RKO (cell line): ENCODE measurements at places on chromosomes 5 and 9.
A peak's percentile ranks its signal among the peaks of the same experiment; 100 is the strongest.

DNA sequence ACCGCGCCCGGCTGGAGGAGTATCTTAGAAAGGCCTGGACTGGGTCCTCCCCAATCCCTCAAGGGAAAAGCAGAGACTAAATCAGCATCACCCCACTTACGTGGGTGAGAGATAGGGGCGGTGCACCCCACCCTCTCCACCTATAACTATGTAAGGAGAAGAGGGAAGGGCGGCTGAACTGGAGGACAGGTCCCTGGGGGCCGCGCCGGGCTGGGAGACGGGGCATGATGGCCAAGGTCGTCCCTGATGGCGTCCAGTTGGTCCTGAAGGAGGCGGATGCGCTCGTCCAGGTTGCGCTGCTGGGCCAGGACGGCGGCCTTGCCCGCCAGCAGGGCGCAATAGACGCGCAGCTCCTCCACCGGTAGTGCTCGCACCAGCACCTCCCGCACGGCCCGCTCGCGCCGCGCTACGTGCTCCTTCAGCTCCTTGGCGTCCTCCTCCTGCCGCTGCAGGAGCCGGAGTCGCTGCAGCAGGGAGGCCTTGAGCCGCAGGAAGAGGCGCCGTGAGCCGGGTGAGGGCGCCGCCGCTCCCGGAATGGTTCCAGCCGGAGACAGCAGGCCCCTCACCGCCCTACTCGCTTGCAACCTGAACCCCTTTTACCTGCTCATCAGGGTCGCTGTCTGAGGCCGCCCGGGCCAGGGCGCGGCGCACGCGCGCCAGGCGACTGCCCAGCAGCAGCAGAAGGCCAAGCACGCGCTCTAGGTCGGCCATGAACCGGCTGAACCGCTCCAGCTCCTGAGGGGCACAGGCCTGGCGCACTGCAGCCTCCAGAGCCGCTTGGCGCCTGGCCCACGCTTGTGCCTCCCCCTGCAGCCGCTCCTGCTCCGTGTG lies 7.6 kb downstream of the SHROOM1 start:
- no peak for DNase-seq

- DNase-seq: no peak
These were observed 357.2 kb downstream of the ARRDC3 start for GRCh38 chr5:91025956-91026355.

DNA sequence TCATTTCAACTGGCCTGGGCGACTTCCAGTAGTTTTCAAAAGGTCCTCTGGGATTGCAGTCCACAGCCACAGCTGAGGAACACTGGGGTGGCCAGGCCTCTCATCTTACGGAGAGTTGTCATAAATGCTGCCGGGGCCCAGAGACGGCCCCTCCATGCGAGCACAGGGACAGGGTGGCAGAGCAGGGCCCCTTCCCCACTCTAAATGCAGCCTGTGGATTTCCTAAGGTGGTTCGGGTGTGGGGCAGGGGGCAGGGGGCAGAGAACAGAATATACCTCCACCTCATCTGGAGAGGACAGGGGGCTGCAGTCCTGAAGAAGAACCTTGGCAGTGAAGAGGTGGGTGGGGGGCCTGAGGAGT lies 113.6 kb upstream of the TBC1D2 start:
- no peak for DNase-seq

- no peak for DNase-seq
These were observed 13.4 kb downstream of the ABHD17B start for GRCh38 chr9:71897577-71897976.

DNA sequence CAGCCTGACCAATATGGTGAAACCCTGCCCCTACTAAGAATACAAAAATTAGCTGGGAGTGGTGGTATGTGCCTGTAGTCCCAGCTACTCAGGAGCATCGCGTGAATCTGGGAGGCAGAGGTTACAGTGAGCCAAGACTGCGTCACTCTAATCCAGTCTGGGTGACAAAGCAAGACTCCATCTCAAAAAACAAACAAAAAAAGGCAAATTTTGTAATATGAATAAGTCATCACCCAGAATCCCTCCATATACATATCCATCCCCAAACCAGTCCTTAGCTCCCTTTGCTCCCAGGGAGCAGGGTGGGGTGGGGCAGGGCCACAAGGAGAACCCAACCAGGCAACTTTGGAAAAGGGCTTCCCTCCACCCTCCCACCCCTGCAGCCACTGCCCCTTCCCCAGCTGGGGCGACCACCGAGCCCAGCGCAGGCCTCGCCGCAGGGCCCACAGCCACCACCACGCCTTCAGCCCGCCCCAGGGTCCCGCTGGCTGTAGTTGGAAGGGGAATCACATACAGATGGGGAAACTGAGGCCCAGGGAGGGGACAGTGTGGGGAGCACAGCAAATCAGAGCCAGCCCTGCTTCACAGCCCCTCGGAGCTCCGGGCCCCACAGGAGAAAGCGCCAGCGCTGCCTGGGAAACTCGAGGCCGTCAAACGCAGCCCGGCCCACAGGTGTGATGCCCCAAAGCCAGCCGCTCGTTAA lies 7.8 kb downstream of the NOTCH1 start:
- DNase-seq: peak; percentile 43

DNA sequence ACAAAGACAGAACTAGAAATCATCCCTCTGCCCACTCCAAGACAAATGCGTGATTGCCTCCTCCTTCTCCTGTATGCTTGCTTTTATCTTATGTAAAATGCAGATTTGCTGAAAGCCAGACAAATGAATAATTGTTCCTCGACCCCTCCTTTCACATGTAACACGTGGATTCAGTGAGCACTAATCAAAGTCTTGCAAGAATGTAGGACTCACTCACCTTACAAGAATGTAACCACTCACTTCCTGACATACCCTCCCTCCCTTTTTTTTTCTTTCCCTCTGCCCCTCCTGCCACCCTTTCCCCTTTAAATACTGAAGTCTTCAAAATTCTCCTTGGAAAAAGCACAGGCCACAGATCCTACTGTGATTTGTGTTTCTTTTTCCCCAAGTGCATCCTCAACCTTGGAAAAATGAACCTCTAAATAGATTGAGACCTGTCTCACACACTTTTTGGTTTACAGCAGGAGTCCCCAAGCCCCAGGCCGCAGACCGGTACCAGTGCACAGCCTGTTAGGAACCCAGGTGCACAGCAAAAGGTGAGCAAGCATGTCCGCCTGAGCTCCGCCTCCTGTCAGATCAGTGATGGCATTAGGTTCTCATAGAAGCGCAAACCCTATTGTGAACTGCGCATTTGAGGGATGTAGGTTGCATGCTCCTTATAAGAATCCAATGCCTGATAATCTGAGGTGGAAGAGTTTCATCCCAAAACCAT lies 29.4 kb upstream of the HSD17B3 start:
- peak; percentile 50 for DNase-seq

GRCh38 chr9:109499093-109499630 lies 1.1 kb upstream of the PTPN3 start:
- no peak for DNase-seq

GRCh38 chr5:37667846-37668245 lies 172.0 kb downstream of the GDNF start:
- no peak for DNase-seq

DNA sequence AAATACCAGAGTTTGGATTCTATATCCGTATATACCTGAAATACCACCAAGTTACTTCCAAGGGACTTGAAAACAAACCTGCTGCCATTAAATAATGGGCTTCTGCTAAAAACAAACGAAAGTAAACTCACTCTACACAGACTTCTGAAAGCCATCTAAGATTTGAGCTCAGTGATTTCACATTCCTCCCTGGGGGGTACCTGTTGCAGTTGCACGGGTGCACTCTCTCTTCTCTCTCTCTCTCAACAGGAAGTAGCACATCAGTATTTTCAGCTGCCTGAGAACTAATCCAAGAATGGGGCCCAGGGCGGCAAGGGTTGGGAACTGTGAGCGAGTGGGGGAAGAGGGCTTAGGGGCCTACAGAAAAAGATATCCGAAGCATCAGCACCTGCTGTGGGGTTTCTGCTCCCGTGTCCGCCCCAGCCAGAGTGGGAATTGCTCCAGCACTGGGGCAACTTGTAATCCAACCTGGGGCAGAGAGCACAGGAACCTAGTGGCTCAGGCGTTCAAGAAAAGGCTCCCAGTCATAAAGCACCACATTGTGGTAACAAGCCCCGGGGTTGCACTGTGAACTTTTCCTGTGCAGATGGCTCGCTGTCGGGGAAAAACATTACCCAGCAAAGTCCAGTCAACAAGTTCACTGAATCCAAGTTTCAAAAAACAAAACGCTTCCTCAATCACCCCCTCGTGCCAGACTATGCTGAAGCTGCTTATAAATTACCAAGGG lies 99.8 kb downstream of the EFNA5 start:
- DNase-seq: no peak

- no peak for DNase-seq
These were observed 218.5 kb upstream of the IRX1 start for GRCh38 chr5:3377176-3377575.

- no peak for DNase-seq
These were observed 59.8 kb upstream of the TBC1D9B start for GRCh38 chr5:179967489-179967888.

- no peak for DNase-seq
These were observed 75.0 kb downstream of the TNC start for GRCh38 chr9:115042781-115043509.

- no peak for DNase-seq
These were observed 142.6 kb downstream of the PBX3 start for GRCh38 chr9:125889476-125890419.

- DNase-seq: no peak
These were observed 42.7 kb downstream of the C5orf22 start for GRCh38 chr5:31574772-31575171.

GRCh38 chr5:35672995-35673394 lies 55.3 kb downstream of the SPEF2 start:
- DNase-seq: peak; percentile 1

DNA sequence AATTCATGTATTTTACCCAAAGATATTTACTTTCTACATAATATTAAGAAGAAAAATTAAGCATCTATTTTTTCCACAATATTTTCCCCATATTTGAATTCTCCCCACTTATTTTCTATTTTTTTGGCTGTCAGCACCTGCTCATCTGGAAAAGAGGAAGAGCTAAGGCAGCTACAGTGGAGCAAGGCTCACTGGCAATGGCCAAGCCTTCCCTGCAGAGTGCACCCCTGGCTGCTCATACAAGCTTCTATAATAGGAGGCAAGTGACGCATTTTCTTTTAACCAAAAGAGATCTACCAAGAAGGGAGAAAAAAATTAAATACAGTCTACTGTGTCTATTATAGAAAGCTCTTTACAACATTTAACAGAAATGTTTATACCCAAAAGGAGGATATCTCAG lies 72.5 kb downstream of the AUH start:
- no peak for DNase-seq

GRCh38 chr9:77677397-77677796 lies 29.3 kb upstream of the GNA14 start:
- no peak for DNase-seq

DNA sequence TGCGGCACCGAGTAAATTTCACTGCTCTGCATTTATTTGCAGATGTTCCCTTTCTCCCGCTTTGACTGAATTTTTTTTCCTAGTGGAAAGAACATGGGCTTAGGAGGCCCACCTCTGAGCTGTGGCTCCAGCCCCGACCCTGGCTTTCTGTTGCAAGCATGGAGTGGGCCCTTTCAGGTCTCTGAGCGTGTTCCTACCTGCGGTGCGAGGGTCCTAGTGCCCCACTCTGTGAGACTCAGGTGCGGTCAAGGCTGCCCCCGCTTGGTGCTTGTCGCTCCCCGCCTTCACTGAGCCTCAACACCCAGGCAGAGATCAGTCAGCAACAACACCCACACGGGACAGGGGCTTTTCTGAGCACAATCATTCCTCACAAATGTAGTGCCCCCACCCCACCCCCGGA lies 32.0 kb downstream of the SLC6A3 start:
- DNase-seq: no peak

DNA sequence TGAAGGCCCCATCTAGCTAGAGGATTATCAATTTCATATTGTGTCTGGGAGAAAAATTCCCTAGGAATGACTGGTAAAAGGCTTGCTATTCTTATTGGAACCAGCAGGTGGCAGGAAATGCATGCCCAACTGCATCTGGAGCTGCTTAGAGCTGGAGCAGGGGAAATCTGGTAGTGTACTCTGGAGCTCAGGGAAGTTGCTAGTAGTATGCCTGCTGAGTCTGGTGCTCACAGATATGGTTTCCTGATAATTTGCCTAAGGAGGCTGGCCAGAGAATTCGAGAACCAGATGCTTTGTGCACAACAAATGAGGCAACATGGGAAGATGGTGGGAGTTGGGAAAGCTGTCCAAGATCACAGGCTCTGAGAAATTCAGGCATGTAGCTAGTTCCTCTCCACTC lies 53.7 kb downstream of the G3BP1 start:
- DNase-seq: peak; percentile 76

DNA sequence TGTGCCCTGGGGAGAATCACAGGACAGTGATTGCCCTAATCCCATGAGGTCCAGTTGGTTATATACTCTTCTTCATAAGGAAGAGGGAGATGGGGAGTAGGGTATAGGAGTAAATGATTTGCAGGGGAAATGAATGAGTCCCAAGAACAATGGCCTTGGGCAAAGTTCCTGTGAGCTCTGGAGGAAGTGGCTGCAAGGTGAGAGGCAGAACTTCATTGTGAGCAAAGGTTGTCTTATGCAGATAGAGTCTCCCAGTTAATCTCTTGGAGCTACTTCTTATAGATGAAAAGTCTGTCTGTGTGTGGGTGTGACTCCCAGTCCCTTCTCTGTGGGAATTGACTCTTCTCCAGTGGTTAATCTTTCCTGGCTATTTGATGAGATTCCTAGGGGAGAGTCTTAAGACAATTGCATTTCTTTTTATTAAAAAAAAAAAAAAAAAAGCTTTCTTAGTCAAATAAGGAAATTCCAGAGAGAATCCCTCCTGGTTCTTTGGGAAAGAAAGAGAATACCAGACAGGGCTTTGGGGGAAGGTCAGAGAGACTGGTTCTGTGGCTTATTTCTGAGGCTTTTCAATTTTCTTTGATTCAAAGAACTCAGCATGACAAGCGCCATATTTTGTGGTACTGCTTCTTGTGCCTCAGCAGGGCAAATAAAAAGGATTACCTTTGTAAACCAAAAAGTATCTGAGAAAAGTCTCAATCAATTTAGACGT lies 33.6 kb upstream of the MEGF10 start:
- no peak for DNase-seq

DNA sequence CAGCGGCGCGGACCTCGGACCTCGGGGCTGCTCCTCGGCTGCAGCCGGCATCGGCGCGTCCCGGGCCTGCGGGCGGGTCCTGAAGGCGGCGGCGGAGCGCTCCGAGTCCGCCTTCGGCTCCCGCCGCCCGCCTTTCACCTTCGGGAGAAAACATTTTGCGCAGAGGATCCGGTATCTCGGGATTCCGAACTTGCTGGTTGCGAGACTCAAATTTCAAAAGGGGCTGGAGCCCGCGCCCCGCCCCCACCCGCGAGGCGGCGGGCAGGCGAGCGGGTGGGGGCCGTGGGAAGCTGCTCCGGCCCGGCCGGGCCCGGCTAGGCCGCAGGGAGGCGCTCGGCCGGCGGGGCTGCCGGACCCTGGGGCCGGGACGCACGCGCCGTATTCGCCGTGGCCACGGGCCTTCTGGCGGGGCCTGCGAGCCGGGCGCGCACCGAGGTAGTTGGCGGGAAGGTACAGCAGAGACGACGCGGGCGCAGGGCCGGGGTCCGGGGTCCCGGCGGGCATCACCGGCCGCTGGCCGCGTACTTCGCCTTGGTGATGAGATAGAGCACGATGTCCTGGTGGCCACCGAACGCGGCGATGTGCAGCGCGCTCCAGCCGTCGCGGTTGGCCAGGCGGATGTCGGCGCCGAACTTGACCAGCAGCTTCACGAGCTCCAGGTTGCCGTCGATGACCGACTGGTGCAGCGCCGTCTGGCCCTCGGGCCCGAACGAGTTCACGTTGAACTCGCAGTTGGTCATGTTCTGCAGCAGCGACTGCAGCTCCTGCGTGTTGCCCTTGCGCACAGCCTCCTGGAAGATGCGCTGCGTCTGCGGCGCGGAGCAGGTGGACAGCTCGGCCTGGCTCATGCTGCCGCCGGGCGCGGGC lies 757 bp downstream of the NRARP start:
- DNase-seq: peak; percentile 88
